ENCODE measurements at places on chromosomes 2 and 18. TPM values are rescaled to one million over a fixed set of nuclear protein-coding genes. Genes with fewer than 3 reads are reported as not detected.

LAMA1 gene
- 48.7 TPM for total RNA-seq

NETO1 gene
- 19.3 TPM for total RNA-seq

RIT2 gene
- total RNA-seq, result 2.5 TPM

CAPN13 gene
- 0.94 TPM for total RNA-seq

PLB1 gene
- 0.20 TPM for total RNA-seq

INHA gene
- 0.73 TPM for total RNA-seq

AQP12A gene
- not detected for total RNA-seq
